Activated CD8-positive, alpha-beta memory T cell treated with anti-CD3 and anti-CD28 coated beads for 4 hours (primary cell): ENCODE measurements at places on chromosomes 12 and 14.

DNA sequence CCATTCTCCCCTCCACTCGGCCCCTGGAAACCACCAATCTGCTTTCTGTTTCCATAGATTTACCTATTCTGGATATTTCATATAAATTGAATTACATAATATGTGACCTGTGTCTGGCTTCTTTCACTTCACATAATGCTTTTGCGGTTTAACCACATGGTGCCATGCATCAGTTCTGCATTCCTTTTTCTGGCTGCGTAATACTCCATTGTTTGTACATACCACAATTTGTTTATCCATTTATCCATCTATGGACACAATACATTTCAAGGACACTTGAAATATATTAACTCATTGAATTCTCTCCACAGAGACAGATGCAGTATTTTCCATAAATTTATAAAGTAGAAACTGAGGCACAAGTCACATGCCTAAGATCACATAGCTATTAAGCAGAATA lies 110.3 kb upstream of the ETV6 start:
- no peak for DNase-seq

DNA sequence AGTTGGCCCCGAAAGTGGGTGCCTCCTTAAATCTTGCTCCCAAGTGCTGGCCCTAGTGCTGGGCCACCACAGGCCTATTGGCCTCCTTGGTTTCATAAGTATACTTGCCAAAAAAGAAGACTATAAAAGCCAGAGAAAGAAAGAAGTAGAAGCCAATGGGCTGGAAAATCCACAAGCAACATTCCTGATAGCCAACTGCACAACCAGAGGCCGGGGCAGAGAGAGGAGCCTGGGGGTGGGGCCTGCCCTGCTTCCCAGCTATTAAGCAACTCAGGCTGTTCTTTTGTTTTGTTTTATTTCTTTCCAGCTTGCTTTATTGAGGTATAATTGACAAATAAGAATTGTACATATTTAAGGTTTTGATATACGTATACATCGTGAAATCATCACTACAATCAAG lies 177.2 kb upstream of the NTF3 start:
- no peak for DNase-seq

DNA sequence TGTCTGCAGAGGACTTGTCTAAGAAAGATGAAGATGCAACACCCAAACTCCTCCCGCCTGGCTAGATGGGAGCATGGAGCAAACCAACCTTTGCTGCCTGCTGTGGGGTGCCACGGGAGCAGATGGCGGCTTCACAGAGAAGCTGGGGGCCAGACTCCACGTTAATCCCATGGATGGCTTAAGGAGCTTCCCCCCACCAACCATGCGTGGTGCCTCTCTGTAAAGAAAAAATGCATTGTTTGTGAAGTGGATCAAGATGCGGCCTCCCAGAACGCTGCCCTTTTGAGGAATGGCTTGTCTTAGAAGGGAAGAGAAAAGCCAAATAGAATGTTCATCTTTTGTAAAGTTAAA lies 15.6 kb downstream of the MVK start:
- DNase-seq = no peak

- no peak for DNase-seq
Observed at GRCh38 chr12:32223941-32224340, 117.3 kb downstream of the BICD1 start.

DNA sequence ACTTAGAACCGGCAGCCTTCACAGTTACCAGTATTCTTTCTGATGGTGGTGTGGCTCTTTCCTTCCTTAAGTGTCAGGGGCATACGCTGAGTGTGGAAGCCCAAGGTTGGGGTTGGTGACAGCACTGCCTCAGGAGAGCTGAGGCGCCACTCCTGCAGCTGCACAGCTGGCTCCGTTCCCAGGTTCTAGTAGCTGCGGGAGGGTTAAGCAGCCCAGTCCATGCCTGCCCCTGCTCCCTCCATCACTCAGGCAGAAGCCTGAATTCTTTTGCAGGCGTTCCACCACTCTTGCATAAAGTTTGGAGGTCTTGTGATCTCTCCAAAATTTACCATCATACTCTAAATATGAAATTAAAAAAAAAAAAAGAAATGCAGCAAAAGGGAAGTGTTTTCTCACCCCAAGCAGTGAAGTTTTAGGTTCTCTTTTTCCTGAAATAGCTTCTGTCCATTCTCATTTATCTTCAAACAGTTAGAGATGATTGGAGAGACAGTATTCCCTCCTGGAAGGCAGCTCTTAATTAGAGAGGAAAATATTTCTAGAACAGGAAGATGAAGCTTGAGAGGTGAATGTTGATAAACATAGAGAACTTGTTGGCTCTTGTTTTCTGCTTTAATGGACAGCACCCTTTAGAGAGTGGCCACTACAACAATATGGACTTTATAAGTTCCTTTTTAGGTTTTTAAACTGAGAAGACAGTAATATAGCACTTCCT lies 136.1 kb downstream of the FGD4 start:
- DNase-seq = no peak

- DNase-seq = no peak
Observed at GRCh38 chr12:25131270-25131669, 63.7 kb downstream of the DNAI7 start.

- DNase-seq = no peak
Observed at GRCh38 chr12:21771311-21771710, 3.2 kb downstream of the KCNJ8 start.

- DNase-seq = no peak
Observed at GRCh38 chr14:100384819-100385813, 62.0 kb downstream of the SLC25A47 start.

DNA sequence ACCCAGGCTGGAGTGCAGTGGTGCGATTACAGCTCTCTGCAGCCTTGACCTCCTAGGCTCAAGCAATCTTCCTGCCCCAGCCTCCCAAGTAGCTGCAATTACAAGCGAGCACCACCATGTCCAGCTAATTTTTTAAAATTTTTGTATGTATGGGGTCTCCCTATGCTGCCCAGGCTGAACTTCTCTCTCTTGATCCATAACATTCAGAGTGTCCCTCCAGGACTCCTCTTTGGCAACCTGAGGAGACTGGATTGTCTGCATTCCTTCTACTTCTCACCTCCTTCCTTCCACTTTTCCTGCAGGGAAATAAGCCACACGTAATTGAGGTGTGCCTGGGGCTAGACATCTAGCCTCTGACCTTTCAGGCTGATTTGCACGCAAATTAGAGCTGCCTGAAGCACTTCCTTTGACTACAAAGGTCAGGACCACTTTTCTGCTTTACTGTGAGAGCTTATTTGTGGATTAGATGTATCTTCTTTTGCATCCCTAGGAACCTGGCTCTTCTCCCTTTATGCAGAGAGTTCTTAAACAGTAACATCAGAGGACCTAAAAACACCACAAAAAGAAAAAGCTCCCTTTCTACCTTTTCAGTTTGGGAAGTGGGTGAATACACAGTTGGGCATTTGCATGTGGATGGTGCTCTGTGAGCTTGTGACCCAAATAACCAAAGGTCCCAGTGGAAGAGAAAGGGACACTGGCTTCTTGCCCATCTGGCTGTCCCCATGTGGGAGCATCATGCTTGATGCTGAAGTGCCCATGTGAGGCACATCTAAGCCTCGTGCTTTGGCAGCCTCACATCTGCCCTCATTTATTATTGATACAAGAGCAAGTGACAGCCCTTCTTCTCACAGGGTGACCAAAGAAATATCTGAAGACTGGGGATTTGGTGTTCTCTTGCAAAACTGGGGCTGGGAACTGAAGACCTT lies 33.5 kb downstream of the PYGL start:
- DNase-seq = no peak

DNA sequence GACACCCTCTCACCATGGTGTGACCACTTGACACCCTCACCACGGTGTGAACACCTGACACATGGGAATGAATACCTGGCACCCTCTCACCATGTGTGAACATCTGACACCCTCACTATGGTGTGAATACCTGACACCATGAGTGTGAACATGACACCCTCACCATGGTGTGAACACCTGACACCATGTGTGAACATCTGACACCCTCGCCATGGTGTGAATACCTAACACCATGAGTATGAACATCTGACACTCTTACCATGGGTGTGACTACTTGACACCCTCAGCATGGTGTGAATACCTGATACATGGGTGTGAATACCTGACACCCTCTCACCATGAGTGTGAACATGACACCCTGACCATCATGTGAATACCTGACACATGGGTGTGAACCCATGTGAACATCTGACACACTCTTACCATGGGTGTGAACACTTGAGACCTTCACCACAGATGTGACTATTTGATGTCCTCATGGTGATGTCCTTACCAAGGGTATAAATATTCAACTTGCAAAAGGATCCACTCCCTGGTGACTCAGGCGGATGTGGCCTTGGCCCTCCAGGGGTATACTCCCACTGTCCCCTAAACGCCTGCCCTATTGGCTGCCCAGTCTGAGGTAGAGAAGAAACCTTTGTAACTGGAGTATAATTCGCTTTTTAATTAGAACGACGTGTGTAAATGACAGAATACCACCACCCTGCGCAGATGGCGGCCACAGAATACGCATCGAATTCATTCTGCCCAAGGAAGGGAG lies 29.1 kb downstream of the RFLNA start:
- no peak for DNase-seq

DNA sequence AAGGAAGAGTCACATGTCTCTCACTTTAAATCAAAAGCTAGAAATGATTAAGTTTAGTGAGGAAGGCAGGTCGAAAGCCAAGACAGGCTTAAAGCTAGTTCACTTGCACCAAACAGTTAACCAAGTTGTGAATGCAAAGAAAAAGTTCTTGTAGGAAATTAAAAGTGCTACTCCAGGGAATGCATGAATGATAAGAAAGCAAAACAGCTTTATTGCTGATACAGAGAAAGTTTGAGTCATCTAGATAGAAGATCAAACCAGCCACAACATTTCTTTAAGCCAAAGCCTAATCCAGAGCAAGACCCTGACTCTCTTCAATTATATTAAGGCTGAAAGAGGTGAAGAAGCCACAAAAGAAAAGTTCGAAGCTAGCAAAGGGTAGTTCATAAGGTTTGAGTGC lies 193.6 kb downstream of the MSRB3 start:
- no peak for DNase-seq

DNA sequence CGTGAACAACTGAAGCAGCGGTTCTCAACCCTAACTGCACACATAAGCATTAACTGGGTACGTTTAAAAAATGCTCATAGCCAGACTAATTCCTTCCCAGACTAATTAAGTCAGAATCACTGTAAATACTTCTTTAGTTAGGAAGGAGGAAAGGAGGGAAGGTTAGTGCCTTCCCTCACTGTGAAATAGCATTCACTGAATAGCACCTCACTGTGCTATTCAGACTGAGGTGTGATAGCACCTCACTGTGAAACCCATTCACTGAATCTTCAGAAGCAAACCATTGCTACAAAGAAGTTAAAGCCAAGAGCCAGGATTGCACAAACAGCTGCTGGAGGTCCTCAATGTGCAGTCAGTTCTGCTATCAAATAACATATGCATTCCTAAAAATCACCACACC lies 58.8 kb downstream of the RTN1 start:
- no peak for DNase-seq

- no peak for DNase-seq
Observed at GRCh38 chr14:64201296-64201695, 92.9 kb downstream of the ESR2 start.

DNA sequence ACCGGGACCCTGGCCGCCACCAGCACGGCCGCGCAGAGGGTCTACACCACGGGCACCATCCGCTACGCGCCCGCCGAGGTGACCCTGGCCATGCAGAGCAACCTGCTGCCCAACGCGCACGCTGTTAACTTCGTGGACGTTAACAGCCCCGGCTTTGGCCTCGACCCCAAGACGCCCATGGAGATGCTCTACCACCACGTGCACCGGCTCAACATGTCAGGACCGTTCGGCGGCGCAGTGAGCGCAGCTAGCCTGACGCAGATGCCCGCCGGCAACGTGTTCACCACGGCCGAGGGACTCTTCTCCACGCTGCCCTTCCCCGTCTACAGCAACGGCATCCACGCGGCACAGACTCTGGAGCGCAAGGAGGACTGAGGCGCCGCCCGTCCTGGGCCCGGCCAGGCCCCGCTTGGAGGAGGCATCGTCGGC lies 150.1 kb downstream of the EGLN3 start:
- DNase-seq = no peak

- no peak for DNase-seq
Observed at GRCh38 chr14:94098326-94098992, 12.1 kb upstream of the IFI27 start.

GRCh38 chr12:29346769-29347421 lies 34.1 kb downstream of the ERGIC2 start:
- DNase-seq = no peak

DNA sequence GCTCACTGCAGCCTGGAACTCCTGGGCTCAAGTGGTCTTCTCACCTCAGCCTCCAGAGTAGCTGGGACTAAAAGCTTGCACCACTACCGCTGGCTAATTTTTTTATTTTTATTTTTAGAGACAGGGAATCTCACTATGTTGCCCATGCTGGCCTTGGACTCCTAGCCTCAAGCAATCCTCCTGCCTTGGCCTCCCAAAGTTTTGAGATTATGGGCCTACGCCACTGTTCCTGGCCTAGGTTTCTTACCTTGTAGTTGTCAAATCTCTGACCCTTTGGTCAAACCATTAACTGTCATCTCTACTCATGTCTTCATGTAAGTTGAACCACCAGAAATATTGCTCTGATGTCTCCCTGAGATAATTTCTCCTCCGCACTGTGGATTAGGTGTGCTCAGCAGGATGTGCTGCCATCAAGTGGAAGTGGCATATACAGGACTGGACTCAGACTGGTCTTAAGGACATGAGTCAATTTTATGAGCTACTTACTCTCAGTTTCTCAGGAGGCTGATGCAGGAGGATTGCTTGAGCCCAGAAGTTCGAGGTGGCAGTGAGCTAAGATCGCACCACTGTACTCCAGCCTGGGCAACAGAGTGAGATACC lies 28.5 kb downstream of the ACTR6 start:
- no peak for DNase-seq

- no peak for DNase-seq
Observed at GRCh38 chr12:67147447-67147846, 121.7 kb upstream of the CAND1 start.

DNA sequence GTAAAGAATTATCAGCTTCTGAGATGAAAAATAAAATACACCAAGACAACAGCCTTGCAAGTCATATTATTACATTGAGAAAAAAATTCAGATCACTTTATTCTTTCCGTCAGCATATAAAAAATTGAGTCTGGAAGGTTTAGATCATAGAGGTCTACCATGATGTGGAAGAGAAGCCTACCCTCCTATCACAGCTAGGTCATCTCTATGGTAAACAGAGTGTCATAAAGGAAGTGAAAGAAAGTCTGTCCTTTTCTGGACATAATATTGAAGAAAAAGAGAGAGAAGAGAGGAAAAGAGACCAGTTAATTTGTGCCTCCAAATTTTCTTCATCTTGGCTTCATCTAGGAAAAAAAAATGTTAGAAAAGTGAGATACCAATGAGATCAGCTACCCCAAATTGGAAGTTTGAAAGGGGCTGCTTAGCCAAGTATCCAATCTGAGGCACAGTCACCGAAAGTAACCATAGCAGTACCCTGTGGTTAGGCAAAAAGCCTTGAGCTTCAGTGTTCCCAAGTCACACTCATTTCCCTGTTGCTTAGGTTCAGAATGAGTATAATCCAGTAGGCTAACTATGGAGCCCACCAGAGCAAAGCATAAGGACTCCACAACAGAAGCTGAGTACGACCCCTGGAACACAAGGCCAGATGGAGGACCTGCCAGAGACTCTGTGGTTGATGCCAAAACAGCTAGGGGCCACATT lies 38.1 kb downstream of the DUSP6 start:
- no peak for DNase-seq
